ENCODE measurements at places on chromosomes 1 and 21. TPM values are rescaled to one million over a fixed set of nuclear protein-coding genes. Genes with fewer than 3 reads are reported as not detected.

Gene BRDT
- polyA plus RNA-seq, result not detected

Gene PDC
- not detected for polyA plus RNA-seq

Gene ANGEL2
- polyA plus RNA-seq, result 22.3 TPM

Gene CD1D
- polyA plus RNA-seq, result not detected

Gene MSH4
- 0.12 TPM for polyA plus RNA-seq

Gene CFAP74
- 0.04 TPM for polyA plus RNA-seq

Gene CHD1L
- 66.2 TPM for polyA plus RNA-seq

DNA sequence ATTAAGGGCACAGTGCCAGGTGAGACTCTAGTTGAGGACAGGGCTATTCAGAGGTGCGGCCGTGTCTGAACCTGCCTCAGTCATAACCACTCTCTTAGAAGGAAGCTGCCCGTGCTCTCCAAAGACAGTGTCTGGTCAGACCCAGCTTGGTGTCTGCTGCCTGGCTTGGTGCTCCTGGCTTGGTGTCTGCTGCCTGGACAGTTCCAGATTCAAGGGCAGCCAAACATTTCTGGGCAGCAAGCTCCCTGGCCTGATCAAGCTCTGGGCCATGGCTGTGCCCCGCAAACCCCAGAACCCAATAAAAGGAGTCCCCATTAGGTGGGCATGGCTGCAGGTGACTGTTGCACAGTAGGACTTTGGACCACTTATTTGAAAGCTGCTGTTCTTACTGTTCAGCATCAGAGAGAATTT is 27.7 kb downstream of the NEK2 start:
- no peak for DNase-seq

DNA sequence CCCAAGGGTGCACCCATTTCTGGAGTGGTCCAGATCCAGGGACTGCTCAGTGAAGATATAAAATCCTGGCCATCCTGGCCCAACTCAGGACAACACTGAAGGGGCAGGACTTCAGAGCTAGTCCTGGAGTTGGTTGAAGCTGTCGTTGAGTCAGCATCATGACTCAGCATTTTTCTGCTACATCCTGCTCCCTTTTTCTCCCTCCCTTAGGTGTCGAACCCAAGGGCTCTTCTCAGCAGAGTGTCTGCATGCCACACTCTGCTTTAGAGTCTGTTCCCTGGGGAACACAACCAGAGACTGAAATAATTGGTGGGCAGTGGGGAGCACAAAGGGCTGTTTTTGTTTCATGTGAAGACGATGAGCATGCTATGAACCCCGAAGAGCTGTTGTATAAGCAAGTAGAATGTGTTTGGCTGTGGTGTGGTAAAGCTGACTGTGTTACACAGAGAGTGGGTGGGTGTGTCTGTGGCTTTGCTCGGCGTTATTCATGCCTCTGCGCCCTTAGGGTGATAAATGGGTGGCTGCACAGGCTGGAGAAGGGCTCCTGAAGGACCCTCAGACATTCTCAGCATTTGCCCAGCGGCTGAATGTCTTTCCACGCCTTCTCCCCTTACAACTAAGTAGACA is 167.2 kb downstream of the CYYR1 start:
- peak; percentile 15 for DNase-seq

DNA sequence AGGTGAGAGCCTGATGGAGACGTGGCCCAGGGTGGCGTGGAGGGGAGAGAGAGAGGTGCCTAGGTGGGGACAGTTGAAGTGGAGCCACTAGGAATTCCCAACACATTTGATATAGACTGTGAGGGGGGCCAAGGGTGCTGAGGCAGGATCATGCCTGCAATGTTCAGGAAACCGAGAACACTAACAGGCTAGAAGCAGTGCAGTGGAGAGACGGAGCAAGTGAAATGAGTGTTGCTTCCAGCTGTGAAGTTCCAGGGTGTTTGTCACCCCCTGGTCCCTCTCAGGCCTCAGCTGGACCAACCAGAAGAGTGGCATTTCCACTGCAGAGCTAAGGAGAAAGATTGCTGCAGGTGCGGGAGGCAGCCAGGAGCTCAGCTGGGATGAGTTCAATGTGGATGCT is 127.1 kb downstream of the RIPK4 start:
- DNase-seq, result no peak

DNA sequence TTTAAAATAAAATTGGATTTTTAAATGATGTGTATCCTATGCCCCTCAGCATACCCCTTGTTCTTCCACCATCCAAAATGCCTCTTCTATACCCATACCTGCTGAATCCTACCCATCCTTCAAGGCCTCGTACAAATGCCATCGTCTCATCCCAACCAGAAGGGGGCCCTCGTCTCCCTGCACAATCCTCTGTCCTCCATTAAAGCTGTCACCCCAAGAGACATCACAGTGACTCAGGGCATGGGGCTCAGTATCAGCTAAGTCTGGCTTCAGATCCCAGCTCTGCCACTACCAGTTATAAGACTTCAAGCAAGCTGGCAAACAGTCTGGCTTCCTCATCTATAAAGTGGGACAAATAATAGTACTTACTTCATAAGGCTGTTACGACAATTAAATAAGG is 23.8 kb downstream of the IGFN1 start:
- peak; percentile 56 for DNase-seq

GRCh38 chr1:59701376-59701775 is 113.4 kb upstream of the HOOK1 start:
- DNase-seq, result no peak

DNA sequence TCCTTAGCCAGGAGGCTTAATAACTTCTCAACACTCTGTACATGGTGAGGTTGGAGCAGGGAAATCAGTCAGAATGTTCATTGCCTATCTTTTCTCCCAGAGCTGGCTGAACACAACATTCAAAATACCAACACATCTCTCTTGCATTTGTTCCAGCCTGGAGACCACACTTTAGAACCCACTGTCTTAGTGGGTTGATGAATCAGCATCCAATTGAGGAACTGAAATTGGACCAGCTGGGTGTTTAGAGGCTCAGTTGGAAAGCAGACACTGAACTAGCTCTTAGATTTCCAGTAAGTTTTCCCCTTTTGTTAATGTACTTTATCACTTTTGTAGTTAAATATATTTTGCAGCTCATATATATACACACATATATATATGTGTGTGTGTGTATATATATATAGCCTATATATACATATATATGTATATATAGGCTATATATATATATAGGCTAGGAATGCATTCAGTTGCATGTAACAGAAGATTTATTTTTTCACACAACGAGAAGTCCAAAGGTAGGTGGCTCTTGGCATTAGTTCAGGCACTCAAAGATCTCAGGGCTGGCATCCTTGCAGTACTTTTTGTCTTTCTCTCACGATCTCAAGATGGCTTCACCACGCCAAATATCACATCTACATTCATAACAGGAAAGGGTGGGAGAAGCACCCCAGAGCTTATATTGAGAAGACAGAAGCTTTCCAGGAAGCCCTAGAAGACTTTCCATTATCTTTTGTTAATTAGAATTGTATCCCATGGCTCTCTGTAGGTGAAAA is 35.0 kb upstream of the HUNK start:
- no peak for DNase-seq

GRCh38 chr1:75796376-75797272 is at the start of gene MSH4:
Gene MSH4, plus strand, starts transcription at chr1:75796882. Its CDS starts 104 bp downstream, at chr1:75796986.
- peak; percentile 32 for DNase-seq

GRCh38 chr1:155897746-155898145 is 13.4 kb downstream of the RIT1 start:
- no peak for DNase-seq

- no peak for DNase-seq
Observed at GRCh38 chr1:64981601-64982533, 15.5 kb upstream of the JAK1 start.

DNA sequence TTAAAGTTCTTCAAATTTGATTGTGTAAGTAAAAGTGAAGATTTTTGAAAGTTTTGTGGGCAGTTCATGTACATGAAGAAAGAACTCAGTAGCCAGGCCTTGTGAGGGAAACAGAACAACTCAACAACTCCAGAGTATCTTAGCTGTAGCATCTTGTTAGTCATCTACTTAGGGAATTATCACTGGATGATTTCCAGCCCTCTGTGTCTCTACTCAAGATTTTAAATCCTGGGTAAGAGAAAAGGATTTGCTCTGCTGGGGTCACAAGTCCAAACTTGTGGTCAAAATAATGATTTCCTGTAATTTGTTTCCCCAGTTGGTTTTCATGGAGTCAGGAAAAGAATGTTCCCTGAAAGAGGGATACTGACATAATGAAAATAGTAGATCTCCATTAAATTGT is 8.2 kb downstream of the OR10T2 start:
- DNase-seq, result no peak

- DNase-seq, result no peak
Observed at GRCh38 chr1:163038928-163039706, 30.0 kb upstream of the RGS4 start.

DNA sequence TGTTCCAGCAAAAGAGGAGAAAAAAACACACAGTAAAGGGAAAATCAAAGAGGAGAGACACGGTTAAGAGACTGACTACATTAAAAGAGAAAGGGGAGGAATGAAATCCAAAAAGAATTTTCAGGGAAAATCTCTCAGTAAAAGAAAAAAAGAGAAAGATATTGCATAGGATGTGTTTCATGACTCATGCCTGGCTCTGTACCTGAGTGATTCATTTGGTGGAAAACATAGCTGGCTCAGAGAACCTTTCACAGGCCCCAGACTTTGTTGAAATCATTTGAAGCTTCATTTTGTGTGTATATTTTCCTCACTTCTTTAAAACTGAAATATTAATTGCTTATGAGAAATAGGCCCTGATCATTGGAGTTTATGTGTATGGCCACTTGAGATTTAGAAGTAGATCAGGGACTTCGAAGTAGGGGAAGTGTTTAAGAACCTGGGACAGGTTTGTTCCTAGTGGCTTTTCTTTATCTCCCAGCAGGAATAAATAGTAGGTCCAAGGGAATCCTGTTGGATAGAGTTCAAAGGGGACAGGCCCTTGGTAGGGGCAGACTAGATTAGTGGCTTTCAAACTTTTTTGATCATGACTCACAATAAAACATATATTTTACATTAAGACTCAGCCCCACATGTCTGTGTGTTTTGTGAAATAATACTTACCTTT is 239.1 kb upstream of the SGIP1 start:
- no peak for DNase-seq
